ENCODE measurements at places on chromosomes 7 and 10.

DNA sequence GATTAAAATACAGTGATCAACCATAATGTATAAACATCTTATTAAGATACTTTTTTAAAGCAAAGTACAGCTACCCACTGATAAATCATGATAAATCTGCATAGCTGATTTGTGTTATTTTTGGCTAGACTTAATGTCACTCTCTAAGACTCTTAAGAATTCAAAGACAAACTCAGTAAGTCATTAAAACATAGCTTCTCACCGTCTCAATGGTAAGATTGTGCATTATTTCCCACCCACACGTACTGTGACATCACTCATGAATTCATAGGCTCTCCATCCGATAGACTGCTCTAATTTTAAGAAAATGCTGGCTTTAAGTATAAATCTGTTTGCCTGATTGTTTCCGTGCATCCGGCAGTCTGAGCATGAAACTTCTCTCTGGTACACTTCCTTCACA is 266.1 kb downstream of the GLI3 start:
- DNase-seq: no peak

GRCh38 chr7:130397051-130397757 is 16.9 kb downstream of the CPA1 start:
- no peak for DNase-seq

GRCh38 chr7:41472427-41473125 is 230.3 kb downstream of the INHBA start:
- DNase-seq: no peak

- DNase-seq: no peak
Observed at GRCh38 chr7:136884492-136884891, 16.0 kb downstream of the CHRM2 start.
